Gastroesophageal sphincter (tissue), 4 donors: ENCODE measurements at places on chromosomes 3 and 15. TPM values are rescaled to one million over a fixed set of nuclear protein-coding genes. Genes with fewer than 3 reads are reported as not detected.

- no peak for ATAC-seq
Observed at GRCh38 chr3:122055215-122055614, at the start of gene CD86. TSS of gene CD86 (plus strand) at chr3:122055362. CDS start at chr3:122055490, 128 bp downstream.

DNA sequence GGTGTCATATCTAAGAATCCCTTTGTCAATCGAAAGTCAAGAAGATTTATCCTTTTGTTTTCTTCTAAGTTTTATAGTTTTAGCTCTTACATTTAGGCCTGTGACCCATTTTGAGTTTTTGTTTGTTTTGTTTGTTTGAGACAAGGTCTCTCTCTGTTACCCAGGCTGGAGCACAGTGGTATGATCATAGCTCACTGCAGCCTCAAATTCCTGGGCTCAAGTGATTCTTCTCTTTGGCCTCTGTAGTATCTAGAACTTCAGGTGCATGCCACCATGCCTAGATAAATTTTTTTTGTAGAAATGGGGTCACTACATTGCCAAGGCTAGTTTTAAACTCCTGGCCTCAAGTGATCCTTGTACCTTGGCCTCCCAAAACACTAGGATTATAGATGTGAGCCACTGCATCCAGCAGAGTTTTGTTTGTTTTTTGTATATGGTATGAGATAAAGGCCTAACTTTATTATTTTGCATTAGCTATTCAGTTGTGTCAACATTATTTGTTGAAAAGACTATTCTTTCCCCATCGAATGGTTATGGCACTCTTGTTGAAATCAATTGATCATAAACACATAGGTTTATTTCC, 5.8 kb upstream of the MYO5C start:
- ATAC-seq: no peak

- peak; percentile 50 for ATAC-seq
Observed at GRCh38 chr3:143529018-143529478, 319.2 kb downstream of the SLC9A9 start.

GRCh38 chr3:170766823-170767575, 103.0 kb downstream of the RPL22L1 start:
- no peak for ATAC-seq

HESX1 gene
- total RNA-seq: not detected

TGM4 gene
- not detected for total RNA-seq

PRR23E gene
- total RNA-seq: not detected

GOLGA8T gene
- total RNA-seq: not detected

CCR8 gene
- not detected for total RNA-seq
